Fibroblast of villous mesenchyme (primary cell): ENCODE measurements at places on chromosomes 16 and 17.

DNA sequence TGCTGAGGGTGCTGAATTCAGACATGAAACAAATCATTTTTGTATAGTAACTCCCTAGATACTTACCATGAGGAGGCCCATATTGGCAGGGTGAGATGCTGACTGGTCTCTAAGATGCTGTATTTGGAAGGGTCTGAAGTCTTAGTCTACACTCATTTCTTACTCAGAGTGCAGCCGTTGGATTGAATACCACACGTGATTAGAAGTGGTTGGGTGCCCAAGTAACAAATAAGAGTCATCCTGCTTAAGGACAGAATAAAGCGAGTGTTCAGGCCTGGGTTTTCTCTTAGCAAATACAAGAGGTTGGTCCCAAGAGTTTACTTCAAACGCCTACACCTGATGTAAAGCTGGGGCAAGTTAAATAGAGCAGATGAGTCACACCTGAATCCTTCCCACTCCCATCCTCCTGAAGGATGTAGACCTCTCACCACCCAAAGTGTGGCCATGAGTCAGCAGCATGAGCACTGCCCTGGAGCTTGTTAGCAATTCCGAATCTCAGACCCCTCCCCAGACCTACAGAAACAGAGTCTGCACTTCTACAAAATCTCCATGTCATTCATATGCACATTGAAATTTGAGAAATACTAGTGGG lies 284.6 kb upstream of the CDH5 start:
- no peak for DNase-seq

- DNase-seq: no peak
Measured at GRCh38 chr16:4677390-4677789, 16.0 kb upstream of the NUDT16L1 start.

GRCh38 chr17:4515501-4515900 lies 16.8 kb downstream of the SPNS2 start:
- DNase-seq: no peak

DNA sequence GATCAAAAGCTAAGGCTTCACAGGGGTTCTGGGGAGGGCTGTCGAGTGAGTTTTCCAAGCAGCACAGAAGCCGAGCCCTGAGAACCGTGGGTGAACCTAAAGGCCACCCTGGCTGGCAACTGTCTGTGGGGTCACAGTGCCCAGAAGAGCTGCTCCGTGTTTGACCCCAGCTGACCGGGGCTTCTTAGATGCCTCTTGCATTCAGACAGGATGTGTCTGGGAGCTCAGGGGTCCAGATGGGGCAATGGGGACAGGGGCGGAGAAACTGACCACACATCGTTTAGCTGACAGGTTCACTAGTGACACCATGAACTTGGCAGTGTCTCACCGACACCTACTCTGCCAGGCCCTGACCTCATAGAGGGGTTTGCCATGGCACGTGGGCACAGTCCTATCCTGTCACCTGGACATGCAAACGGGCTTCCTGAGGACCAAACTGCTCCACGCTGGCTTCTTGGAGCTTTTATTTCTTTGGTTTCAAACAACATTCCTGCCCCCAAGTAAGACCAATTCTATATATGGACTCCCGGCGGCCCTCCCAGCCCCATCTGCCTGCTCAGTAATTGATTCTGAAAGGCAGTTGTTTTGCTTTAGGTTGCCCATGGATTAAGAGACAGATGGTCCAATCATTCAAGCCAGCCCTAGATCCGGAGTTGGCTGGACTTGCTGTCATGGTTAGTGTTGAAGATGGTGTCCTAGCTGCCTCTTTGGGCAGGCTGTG lies 22.2 kb downstream of the WSCD1 start:
- no peak for DNase-seq

- DNase-seq: peak; percentile 77
Measured at GRCh38 chr17:39573447-39574298, 34.0 kb downstream of the NEUROD2 start.

- no peak for DNase-seq
Measured at GRCh38 chr17:74607221-74607620, 15.1 kb upstream of the CD300LD start.

DNA sequence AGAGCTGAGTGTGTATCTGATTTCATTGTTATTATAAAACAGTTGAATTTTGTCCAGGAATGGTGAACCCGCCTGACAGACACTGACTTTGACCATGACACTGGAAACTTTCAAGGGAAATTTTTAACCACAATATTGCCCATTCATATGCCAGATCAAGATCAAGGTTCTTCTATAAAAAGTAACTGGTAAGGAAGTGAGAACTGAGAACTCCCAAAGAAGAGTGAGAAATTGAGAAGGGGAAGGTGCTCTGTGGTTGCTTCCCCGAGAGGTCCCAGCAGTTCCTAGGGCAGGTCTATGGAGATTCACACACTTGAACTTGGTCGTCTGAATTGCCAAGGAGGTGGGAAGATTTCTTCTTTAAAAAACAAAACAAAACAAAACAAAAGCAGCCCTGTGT lies 27.3 kb downstream of the SLC6A4 start:
- DNase-seq: no peak

GRCh38 chr16:48556243-48556912 lies 53.6 kb downstream of the N4BP1 start:
- DNase-seq: no peak

DNA sequence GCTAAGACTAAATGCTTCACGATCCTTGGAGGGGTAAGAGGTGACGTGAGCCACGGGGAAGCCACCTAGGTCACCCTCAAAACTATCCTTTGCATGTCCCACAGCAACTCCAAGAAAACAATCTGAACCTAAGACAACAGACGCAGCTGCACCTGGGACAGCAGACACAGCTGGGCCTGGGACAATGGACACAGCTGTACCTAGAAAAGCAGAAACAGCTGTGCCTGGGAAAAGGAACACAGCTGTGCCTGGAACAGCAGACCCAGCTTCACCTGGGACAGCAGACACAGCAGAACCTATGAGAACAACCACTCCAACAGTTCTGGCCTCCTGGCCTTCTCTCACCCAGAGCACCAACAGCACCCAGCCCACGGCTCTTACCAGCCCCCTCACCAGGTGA lies 11.7 kb upstream of the CD300LD start:
- no peak for DNase-seq

GRCh38 chr16:85455534-85455933 lies 157.6 kb upstream of the GSE1 start:
- DNase-seq: no peak

GRCh38 chr17:70050931-70051330 lies 24.1 kb upstream of the KCNJ16 start:
- DNase-seq: peak; percentile 10

- DNase-seq: peak; percentile 40
Measured at GRCh38 chr17:9987779-9988585, 82.9 kb upstream of the RCVRN start.

DNA sequence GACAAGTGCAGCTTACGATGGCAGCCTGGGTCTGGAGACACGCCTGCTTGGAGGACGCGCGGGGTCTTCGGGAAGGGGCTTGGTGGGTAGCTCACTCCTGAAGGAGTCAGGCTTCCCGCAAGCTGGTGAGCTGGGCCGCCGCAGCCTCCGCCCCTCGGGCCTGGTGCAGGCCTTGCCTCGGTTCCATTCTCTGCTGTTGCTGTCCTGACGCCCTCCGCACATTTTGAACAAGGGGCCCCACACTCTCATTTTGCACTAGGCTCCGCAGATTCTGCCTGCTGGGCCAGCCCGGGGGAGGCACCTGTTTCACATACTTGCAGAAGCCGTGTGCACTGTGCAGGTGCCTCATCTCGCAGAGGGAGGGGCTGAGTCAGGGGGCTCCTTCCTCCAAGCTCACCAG lies 31.9 kb upstream of the CBX4 start:
- DNase-seq: no peak

DNA sequence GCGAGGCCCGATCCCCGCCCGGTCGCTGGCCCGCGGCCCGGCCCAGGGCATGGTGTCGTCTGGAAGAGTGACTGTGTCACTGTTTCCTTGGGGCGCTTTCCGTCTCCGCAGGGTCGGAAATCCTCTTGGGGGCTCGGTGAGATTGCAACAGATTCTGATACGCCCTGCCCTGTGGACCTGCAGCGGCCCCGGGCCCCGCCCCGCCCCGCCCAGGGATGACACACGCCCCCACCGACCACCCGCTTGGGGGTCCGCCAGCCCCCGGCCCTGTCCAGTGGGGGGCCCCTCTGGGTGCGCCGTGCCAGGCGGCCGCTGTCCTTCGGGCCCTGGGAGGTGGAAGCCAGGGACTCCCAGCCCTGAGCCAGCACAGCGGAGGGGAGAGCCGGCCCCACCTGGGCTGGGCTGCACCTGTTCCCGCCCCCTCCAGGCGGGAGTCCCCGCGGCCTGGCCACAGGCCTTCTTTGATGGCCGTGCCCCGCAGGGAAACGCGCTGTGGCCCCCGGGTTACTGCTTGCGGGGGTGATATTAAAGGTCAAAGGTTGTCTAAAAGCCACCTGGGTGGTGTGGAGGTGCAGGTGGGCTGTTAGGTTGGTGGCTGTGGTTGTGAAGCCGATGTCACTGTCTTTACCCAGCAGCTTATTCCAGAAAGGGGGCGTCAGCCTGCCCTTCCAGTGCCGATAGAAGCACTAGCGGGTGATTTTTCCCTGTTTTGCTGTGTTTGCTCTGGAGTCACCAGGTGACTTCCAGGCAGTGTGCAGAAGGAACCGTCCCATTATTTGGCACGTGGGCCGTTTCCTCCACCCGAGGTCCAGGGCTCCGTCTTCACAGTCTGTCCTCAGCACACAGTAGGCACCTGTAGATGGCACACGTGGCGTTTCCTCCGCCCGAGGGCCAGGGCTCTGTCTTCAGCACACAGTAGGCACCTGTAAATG lies 752 bp downstream of the TBC1D24 start:
- DNase-seq: no peak

- peak; percentile 96 for DNase-seq
Measured at GRCh38 chr17:78379131-78379491, 662 bp downstream of the PGS1 start.

- DNase-seq: no peak
Measured at GRCh38 chr17:51580869-51581268, 320.5 kb downstream of the UTP18 start.

DNA sequence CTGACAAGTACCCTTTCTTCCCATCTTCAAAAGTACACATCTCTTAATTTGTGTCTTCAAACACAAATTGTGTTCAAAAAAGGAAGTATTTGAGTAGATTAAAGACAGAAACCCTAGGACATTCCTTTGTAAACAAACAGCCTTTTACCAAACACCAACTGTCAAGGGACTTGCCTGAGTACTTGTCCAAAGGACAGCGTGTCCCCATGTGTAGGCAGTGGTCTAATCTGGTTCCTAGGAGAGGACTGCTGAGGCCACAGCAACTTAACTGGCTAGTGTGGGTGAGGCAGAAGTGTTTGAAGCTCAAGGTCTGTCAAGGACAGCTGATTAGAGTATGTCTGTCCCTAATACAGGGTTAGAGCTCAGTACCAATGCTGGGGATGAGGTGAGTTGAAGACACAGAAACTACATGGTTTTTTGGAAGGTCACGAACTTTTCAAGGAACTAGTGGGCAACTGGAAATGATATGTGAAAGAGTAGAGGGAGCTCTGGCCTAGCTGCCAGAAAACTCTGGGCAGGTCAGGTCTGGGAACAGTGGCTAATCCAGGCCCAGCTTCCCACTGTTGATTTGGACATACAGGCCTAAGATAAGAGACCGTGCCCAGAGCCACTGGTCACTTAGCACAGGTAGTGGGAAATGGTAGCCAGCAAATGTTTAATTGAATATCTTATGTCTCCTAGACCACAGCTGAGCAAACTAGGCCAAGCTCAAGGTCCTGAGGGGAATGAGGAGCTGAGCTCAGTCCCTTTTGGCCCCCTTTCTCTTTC lies 10.1 kb downstream of the HMOX2 start:
- DNase-seq: no peak

DNA sequence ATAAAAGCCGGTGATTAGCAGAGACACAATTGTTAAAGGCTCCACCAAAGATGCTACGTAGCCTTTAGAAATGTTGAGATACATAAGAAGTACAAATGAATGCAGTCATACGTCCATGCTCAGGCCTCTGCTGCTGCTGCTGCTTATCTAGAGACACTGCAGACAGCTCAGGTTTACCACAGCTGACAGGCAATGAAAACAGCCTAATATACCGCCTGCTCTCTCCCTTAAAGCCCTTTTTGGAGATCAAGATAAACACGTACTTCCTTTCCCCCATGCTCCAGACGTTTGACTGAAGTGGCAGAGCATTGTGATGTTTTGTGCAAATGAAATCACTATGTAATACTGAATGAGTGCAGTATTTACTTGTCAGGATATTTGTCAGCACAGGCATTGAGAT lies 185.3 kb downstream of the AATF start:
- DNase-seq: peak; percentile 87

DNA sequence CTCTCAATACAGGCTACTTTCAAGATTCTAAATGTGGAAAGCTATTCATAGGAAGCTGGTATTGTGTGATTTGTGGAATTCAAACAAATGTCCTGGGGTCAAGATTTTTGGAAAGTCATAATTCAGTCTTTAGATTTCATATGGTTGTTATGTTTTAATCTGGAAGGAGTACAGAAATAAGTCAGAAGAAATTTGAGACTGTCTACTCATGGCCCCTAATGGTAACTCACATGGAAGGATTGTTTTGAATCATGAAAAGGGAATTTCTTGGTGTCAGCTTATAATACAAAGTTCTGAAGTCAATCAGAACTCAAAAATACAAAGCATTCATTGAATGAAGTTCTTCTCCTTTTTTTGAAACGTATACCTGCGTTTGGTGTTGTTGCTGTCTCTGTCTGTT lies 3.1 kb downstream of the KCNJ2 start:
- no peak for DNase-seq

DNA sequence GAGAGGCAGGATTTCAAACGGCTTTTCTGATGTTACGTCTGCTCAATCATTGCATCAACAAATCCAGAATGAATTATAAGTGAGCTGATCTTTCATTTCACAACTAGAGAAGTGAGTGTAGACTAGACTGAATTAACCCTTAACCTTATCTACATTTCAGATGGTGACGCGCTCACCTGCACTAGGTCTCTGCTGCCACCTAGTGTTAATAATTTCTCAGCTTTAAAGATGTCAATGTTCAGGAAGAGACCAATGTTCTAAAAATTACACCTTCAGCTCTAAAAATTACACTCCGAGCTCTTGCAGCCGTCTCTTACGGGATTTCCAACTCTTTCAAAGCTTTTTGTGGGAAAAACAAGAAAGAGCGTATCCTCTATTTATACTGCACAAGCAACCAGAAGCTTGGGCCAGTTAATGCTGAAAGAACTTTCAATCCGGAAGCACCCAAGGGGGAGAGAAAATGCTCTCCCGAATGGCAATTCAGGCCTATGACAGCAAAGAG lies 88.2 kb upstream of the FA2H start:
- DNase-seq: peak; percentile 59

- no peak for DNase-seq
Measured at GRCh38 chr17:63486317-63487013, 9.6 kb downstream of the ACE start.

GRCh38 chr17:81923302-81924260 lies 4.0 kb downstream of the MAFG start:
- peak; percentile 91 for DNase-seq
